ENCODE measurements at places on chromosomes 5 and 9. TPM values are rescaled to one million over a fixed set of nuclear protein-coding genes. Genes with fewer than 3 reads are reported as not detected.

DNA sequence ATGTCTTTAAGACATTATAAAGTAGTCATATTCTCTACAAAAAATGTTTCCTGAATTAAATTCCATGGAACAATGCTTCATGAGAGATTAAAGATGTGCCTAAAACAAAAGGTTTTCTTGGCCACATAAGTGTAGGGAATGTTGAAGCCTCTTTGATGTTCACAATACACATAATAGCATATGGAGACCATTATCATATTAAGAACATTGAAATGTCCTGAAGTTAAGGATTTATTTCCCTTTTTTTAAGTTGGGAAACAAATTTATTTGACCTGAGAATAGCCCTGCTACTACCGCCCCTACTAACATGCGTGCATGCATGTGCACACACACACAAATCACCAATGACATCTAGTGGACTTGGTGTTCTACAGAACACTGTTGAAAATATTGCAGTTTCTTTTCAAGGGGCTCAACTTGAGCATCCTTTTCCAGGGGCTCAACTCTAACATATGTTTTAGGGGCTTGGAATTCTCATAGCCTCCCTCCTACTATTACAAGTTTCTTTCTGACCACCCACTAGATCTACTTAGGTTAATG, 124.9 kb upstream of the C6 start:
- no peaks in the 10 kb centered on the region for H3K4me1 ChIP-seq
- no peak overlapping the region for H3K4me3 ChIP-seq
- H3K27me3 ChIP-seq = no peaks in the 10 kb centered on the region
- H3K36me3 ChIP-seq = no peaks in the 10 kb centered on the region
- H3K27ac ChIP-seq = no peak overlapping the region

Gene PRR7
- 6.4 TPM for total RNA-seq

Gene GPR150
- not detected for total RNA-seq

Gene C5orf34
- total RNA-seq = 23.5 TPM

GRCh38 chr9:13378154-13378553, 98.7 kb upstream of the MPDZ start:
- H3K27me3 ChIP-seq = no peaks in the 10 kb centered on the region
- no peak overlapping the region for H3K4me3 ChIP-seq
- H3K27ac ChIP-seq = no peak overlapping the region

DNA sequence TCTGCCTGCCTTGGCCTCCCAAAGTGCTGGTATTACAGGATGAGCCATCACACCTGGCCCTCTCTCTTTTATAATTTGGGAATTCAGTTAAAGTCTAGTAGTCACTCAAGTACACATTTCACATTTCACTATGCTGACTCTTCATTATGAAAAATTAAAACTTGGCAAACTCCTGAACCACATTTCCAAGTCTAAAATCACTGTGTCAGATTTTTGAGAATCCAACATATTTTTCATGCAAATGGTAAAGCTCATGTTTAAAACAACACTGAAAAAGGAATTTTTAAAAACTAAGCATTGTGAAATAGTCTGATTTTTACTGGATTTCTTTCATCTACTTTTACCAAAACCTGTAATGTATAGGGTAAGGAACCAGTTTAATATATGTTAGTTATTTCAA, 92.3 kb downstream of the SVEP1 start:
- no peak overlapping the region for H3K4me3 ChIP-seq
- H3K36me3 ChIP-seq = no peaks in the 10 kb centered on the region
- no peak overlapping the region for H3K27ac ChIP-seq

DNA sequence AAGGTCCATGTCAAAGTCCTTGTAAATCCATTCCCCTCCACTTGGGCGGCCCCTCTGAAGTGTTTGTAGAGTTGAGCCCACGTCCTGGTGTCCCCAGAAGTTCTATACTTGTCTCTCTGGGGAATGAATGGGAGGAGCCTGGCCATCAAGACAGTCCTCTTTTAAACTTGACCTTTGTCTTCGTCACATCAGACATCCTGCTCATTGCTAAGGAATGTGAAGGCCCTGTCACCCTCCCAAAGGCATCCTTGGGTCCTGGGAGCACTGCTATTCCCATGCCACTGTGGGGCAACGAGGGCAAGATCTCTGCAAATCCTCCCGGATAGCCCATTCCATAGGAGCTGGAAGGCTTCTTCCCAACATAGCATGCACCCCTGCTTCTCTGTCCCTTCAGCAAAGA, 235.5 kb downstream of the SLIT3 start:
- H3K4me3 ChIP-seq = no peak overlapping the region
- H3K36me3 ChIP-seq = no peaks in the 10 kb centered on the region
- no peak for DNase-seq
- peaks cover 9% of the 10 kb centered on the region for H3K27me3 ChIP-seq
- no peak overlapping the region for H3K27ac ChIP-seq

Gene LTC4S
- not detected for total RNA-seq

DNA sequence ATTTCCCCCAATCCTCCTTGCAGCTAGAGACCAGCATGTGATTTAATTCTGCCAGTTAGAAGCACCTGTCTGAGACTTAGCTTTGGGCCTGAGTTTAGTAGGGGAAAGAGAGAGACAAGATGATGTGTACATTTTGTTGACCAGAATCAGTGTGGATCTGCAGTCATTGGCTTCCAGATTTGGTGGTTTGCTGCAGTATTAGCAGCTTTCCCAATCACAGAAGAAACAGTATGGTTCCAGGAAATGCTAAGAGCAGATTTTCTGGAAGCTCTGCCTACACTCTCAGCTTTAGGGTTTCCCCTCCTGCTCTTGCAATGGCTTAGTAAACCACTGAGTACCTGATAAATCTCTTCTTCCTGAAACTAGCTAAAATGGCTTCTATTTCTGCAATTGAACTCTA, 48.8 kb upstream of the FREM1 start:
- H3K4me3 ChIP-seq = no peak overlapping the region
- no peaks in the 10 kb centered on the region for H3K4me1 ChIP-seq
- no peaks in the 10 kb centered on the region for H3K36me3 ChIP-seq
- DNase-seq = no peak
- H3K27ac ChIP-seq = no peak overlapping the region

Gene ASPN
- total RNA-seq = 0.06 TPM

DNA sequence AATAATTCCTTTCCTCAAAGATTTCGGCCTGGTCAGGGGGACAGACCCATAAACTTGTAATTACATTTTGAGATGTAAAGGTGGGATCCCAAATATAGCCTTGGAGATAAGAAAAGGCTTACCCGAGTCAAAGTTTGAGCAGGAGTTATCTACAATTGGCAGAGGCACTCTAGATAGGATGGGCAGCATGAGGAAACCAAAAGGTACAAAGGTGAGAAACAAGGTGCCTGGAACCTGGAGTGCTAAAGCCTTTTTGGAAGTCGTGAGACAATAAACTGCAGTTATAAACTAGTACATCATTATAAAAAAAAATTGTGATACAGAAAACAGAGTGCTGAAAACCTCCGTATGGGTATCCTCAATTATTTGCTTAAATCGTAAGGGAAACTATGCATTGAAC, 212.4 kb downstream of the EFNA5 start:
- H3K36me3 ChIP-seq = no peaks in the 10 kb centered on the region
- H3K4me1 ChIP-seq = peaks cover 29% of the 10 kb centered on the region
- no peak for DNase-seq
- H3K27ac ChIP-seq = no peak overlapping the region

Gene ANKRD18A
- total RNA-seq = 9.8 TPM

GRCh38 chr9:115146581-115147021, 28.6 kb upstream of the TNC start:
- DNase-seq = peak; percentile 33
- peaks cover 21% of the 10 kb centered on the region for H3K4me1 ChIP-seq
- H3K27me3 ChIP-seq = no peaks in the 10 kb centered on the region
- H3K36me3 ChIP-seq = no peaks in the 10 kb centered on the region
- peak overlapping the region; percentile 50 for H3K27ac ChIP-seq
- no peak overlapping the region for H3K4me3 ChIP-seq

- DNase-seq = no peak
- no peak overlapping the region for H3K27ac ChIP-seq
- H3K4me1 ChIP-seq = no peaks in the 10 kb centered on the region
- H3K4me3 ChIP-seq = no peak overlapping the region
- H3K27me3 ChIP-seq = no peaks in the 10 kb centered on the region
Measured at GRCh38 chr5:106097340-106097739, 1573.4 kb downstream of the EFNA5 start.
